Effector memory CD4-positive, alpha-beta T cell (primary cell): ENCODE measurements at places on chromosomes 6 and 20.

- H3K27ac ChIP-seq: peak within 1 kb of the TSS; percentile 94
- H3K4me1 ChIP-seq: peaks cover 29% of the 10 kb centered on the region
- H3K4me3 ChIP-seq: peak within 1 kb of the TSS; percentile 92
Observed at GRCh38 chr6:159726918-159727716, at the start of gene WTAP. Gene WTAP (plus strand): TSS chr6:159727506. CDS start chr6:159736266, 8,760 bp downstream.

GRCh38 chr6:167127785-167128531 is 5.1 kb downstream of the CCR6 start:
- peaks cover 29% of the 10 kb centered on the region for H3K4me1 ChIP-seq
- no peak for DNase-seq
- H3K4me3 ChIP-seq: no peak overlapping the region
- peaks cover 4% of the 10 kb centered on the region for H3K36me3 ChIP-seq
- no peaks in the 10 kb centered on the region for H3K27me3 ChIP-seq

DNA sequence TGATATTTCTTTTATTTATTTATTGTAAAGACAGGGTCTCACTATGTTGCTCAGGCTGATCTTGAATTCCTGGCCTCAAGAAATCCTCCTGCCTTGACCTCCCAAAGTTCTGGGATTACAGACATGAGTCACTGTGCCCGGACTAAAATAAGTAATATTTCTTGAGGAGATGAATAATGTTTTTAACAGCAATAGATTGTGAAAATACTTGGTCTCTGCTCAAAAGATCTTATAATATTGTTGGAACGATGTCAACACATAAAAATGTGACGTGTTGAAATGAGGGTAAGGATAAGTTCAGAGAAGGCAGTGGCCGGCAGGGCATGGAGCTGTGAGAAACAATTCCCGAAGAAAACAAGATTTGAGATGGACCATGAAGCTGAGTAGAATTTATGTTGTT is 178.7 kb downstream of the GJA1 start:
- H3K27me3 ChIP-seq: no peaks in the 10 kb centered on the region
- no peak overlapping the region for H3K4me3 ChIP-seq
- no peaks in the 10 kb centered on the region for H3K4me1 ChIP-seq
- no peaks in the 10 kb centered on the region for H3K36me3 ChIP-seq
- H3K27ac ChIP-seq: no peak overlapping the region

GRCh38 chr20:4261333-4262284 is 246.3 kb upstream of the RNF24 start:
- no peak overlapping the region for H3K4me3 ChIP-seq
- no peak overlapping the region for H3K27ac ChIP-seq
- no peak for DNase-seq
- no peaks in the 10 kb centered on the region for H3K36me3 ChIP-seq
- H3K27me3 ChIP-seq: no peaks in the 10 kb centered on the region
- no peaks in the 10 kb centered on the region for H3K4me1 ChIP-seq

DNA sequence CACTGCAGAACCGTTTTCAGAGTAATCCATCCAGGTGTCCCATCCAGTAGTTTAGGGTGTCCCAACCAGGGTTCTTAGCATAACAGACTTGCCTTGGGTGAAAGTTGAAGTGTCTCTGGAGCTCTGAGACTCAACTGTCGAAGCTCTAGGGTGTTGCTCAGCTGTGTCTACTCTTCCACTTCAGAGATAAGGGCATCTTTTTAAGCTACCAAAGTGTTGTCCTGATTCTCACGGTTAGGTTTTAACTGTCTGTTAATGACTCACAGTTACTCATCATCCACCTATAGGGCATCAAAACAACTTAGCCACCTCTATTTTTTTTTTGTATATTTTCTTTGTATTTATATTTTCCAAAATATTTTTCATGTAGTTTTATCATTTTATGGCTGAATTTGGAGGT is 36.9 kb upstream of the TBX18 start:
- H3K4me3 ChIP-seq: no peak overlapping the region
- H3K36me3 ChIP-seq: no peaks in the 10 kb centered on the region
- no peak overlapping the region for H3K27ac ChIP-seq
